DMS153 (cell line): ENCODE measurements at places on chromosomes 11 and 22.

DNA sequence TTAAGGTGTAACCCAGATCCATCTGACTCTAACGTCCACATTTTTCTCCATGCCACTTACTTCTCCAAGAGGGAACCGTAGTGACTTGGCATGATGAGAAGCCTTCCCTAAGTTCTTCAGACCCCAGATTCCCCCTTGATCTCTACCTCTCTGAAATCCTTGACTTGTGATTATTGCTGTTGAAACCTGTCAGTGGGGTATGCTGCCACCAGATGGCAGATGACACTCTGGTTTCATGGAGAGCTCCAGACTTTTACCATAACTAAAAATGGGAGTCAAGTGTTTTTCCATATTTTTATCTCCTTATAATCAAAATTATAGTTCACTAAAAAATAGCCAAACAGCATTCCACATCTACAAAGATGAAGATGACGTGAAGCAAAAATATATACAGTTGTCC is 504.2 kb downstream of the SOX6 start:
- no peak for DNase-seq

GRCh38 chr11:95922099-95922498 is 1.8 kb downstream of the MTMR2 start:
- DNase-seq = no peak

GRCh38 chr22:47718337-47718736 is 955.9 kb downstream of the TBC1D22A start:
- no peak for DNase-seq

GRCh38 chr22:37659066-37659896 is 758 bp downstream of the PDXP start:
- DNase-seq = no peak

DNA sequence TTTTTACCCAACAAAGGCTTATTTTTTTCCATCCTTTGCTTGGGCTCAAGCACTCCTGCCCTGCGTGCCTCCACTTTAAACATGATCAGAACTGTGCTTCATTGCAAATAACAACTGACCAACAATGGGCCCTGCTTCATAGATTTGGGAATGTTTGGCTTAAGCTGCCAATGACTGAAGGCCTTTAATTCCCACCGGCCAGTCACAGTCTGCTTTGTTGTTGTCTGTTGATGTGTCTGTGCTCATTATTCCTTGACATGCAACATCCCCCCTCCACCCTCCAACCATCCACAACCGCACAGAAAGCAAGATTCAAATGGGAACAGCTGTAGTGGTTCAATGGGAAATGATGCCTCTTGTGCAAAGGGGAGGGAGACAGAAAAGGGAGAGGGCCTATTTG is 23.0 kb downstream of the PAX6 start:
- DNase-seq = no peak
